GM04504 (cell line): ENCODE measurements at places on chromosomes 5 and 9.

DNA sequence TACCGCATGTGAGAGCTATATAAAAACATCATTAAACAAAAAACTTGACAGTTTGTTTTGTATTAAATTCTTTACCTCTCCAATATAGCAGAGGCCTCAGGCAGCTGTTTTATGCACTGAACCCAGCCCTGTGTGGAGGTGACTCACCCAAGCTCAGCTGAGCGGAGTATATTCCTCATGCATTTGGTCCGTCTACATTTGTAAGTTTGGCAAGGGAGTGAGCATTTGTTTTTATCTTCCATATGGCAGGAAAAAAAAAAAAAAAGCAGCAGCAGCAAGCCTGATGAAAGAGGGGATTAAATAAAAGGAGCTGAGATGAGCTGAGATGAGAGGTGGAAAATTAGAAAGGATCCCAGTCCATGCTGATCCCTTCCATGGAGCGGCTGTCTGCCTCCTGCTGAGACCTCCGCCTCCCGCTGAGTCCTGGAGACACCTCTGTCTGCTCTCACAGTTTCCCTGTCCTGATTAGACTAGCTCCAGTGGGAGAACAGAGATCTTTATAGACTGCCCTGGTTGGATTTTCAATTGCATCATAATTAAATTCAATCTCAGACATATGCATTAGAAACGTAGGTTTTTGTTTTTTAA is 112.0 kb upstream of the CTNND2 start:
- no peak for DNase-seq

- no peak for DNase-seq
Measured at GRCh38 chr5:173542964-173543363, 73.5 kb downstream of the BOD1 start.

GRCh38 chr9:90092508-90092907 is 487.7 kb downstream of the GADD45G start:
- DNase-seq = no peak

GRCh38 chr5:115098041-115098702 is 71.5 kb downstream of the TRIM36 start:
- peak; percentile 23 for DNase-seq

DNA sequence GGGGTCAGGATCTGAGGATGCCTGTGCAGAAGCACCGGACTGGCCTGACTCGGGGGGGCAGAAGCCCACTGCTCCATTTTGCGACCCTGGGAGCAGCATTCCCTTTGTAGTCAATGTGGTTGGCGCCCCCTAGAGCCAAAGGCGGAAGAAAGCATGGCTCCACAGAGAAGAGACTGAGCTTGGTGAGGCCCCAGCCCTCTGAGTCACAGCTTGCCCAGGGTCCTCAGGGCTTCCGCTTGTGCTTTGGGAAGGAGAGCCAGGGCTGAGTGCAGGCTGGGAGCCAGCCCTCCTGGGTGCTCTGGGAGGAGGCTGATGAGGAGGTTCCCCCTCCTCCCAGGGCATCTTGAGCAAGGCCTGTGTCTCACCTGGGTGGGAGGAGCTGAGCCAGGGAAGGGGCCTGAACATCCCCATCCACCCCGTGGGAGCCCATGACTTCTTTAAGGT is 5.5 kb upstream of the AQP3 start:
- DNase-seq = peak; percentile 33

DNA sequence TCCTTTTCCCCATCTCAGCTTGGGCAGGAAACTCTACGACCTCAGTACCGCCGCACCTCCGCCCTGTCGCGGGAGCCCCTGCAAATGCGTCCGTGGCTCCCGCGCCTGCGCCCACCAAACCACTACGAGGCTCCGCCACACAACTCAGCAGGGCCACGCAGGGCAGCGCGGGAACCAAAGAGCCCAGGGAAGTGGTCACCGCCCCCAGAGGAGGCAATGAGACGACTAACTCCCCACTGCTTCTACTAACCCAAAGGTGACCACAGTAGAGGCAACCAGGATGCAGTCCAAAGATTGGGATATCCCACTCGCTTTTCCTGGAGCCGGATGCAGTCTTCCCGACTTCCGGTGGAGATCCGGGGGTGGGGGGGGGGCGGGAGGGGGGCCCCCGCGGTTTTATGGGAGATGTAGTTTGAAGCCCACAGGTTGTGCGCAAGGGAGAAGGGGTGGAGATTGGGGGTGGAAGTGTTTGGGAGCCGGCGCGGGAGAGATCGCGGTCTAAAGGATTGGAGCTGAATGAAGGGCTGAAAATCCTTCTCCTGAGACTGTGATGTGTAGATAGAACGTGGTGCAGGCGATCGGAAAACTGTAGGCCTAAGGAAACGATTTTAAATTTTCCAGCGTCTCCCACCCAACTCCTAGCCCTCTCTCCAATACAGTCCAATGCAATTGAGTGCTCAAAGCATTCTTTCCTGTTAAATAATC is at the start of gene NUDT12:
TSS of gene NUDT12 (minus strand) at position 337 of the 705 bp plus-strand sequence. CDS start 2,541 bp downstream, outside the sequence.
- peak; percentile 48 for DNase-seq

DNA sequence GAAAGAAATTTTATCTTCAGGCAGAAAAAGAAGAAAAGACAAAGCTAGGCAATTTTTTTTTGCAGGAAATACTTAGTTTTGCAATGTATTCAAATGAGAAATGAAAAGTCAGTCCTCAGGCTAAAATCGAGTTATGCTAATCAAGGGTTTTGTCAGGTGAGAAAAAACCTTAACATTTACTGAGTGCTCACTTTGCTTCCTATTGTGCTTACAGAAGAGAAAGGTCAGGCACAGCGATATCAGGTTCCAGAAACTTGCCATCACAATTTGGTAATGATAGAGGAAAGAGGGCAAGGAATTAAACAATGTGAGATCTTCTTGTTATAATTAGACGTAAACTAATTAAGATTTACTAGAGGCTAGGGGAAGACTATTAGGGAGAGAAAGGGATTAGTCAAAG is 431.7 kb upstream of the CTNND2 start:
- DNase-seq = no peak

DNA sequence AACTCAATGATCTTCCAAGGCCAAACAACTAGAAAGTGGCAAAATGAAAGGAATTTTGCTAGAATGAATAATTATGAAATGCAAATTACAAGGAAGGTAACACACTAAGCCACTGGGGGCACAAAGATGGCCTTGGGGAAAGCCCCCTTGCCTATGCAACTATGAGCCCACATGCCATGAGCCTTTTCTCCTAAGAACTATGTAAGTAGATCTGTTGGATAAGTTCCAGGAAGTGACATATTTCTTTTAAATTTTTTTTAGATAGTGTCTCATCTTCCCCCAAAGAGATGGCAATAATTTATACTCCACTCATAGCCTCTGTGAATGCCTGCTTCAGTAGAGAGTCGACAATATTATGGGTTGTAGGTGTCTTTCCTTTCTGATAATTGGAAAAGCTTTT is 257.8 kb downstream of the AUH start:
- DNase-seq = no peak

GRCh38 chr9:77649109-77649812 is 1.1 kb upstream of the GNA14 start:
- no peak for DNase-seq

DNA sequence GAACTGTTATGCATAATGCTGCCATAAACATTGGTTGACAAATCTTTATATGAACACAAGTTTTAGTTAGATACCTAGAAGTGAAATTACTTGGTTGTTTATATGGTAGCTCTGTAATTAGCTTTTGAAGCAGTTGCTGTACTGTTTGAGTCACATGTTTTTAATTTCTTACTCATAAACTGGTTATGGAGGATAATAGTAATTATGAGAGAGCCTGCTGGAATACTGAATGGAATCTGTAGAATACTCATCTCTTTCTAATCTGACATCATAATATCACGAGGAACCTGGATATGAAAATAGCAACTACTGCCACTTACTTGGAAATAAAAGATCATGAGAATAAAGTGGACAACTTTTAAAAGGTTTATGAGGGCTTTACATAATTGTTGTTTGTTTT is 509.2 kb downstream of the CETN3 start:
- DNase-seq = no peak

DNA sequence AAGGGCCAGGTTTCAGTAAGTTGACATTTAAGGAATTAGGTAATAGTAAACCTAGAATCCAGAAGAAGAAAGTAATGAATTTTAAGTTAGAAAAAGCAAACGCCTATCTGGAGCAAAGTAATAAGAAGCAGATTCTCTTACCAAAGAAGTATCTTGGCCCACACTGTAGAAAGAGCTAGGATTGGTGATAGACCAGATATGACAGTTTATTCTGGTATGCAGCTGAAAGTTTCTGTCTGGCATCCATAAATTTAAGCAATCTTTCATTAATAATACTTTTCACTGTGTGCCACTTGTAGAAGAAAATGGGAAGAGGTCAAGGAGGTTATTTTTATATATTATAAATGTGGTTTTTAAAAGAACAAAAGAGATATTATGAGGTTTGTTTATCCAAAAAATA is 3.0 kb downstream of the RECK start:
- DNase-seq = no peak

DNA sequence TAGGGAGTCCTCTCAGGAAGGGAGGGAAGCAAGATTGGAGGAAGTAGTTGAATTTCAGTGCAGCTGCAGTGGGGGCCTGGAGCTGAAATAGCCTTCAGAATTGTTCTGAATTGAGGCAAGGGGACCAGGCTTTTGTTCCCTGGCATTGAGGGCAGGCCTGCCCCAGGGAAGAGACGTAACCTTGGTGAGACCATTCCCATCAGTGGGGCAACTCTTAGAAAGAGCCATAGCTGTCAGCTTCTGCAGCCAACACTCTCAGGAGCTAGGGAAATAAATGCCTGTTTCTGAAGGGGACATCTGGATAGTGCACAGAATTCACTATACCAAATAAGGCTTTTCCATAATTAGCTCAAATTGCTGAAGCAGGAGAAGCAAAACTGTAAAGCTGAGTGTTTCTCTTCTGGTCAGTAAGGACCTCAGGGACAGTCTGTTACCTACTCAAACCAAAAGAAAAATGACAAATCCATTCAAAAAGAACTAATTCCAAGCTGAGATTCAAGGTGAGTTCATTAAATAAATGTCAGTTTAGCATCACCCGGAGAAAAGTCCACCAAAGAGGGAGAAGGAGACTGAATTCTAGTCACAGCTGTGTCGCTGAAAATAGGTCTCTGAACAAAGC is 44.0 kb downstream of the LYRM7 start:
- DNase-seq = no peak
